Suppressor macrophage treated with lipopolysaccharide for 1 hour (primary cell): ENCODE measurements at places on chromosomes 3 and 15.

- no peak for DNase-seq
These were observed 24.2 kb upstream of the NEO1 start for GRCh38 chr15:73028031-73028430.

GRCh38 chr15:41980654-41981323 lies 8.4 kb upstream of the EHD4 start:
- DNase-seq: peak; percentile 31

DNA sequence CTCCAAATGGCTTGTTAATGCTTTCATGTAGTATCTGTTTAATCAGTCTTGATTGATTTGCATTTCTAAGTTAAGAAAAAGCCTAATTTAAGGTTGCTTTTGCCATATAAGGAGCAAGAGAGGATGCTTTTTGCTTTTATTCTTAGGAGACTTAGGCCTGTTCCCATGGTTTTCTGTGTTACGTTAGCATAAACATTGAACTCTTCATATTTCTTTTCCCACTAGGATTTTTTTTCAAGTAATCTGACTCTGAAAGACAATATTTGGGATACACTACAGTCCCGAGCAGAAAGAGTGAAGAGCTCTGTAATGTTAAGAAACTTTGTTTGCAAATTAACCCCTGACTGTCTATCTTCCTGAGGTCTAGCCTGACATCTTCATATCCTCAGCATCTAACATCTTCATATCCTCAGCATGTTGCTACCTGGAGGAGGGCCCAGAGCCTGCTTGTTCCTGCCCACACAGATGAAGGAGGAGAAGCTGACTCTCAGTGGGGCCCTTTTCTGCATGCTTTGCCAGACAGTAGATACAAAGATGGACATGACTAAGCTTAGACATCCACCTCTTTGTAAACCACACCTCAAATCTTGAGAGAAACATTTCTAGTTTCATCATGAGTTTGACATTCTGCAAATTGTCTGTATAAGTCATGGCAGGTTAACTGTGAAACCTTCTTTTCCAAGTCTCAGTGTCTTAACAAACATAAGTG lies 86.2 kb upstream of the COL6A5 start:
- no peak for DNase-seq

GRCh38 chr3:161275919-161276318 lies 54.8 kb downstream of the NMD3 start:
- DNase-seq: no peak

GRCh38 chr3:88235102-88235501 lies 85.3 kb downstream of the C3orf38 start:
- DNase-seq: no peak

- peak; percentile 50 for DNase-seq
These were observed 24.6 kb downstream of the CCR4 start for GRCh38 chr3:32975891-32976595.

GRCh38 chr3:188624828-188625227 lies 470.9 kb downstream of the LPP start:
- no peak for DNase-seq

GRCh38 chr15:79896131-79896633 lies 632 bp downstream of the MTHFS start:
- DNase-seq: no peak

DNA sequence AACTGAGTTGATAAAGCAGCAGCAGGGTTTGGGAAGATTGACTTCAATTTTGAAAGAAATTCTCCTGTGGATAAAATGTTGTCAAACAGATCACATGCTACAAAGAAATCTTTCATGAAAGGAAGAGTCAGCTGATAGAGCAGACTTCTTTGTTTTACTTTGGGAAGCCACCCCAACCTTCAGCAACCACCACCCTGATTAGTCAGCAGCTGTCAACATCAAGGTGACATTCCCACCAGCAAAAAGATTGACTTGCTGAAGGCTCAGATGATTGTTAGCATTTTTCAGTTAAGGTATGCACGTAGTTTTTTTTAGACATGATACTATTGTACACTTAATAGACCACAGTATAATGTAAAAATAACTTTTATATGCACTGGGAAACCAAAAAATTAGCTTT lies 87.6 kb upstream of the ACKR4 start:
- DNase-seq: no peak

DNA sequence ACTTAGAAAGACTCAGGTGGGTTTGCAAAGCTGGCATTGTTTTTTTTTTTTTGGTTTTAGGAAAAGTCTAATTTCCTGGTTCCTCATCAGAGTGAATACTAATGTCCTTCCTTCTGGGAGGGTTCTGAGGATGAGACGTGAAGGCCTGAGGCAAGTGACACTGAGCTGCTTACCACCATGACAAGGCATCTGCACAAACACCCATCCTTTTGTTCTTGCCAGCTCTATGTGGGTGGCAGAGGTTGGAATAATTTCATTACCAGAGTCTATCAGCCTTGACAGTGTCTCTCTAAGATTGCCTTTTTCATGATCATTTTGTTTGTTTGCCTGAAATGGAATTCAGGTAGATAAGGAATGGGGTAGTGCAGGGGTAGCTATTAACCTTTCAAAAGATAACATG lies 17.1 kb downstream of the RTP4 start:
- no peak for DNase-seq

GRCh38 chr3:120212505-120212904 lies 72.5 kb downstream of the GPR156 start:
- DNase-seq: peak; percentile 54

DNA sequence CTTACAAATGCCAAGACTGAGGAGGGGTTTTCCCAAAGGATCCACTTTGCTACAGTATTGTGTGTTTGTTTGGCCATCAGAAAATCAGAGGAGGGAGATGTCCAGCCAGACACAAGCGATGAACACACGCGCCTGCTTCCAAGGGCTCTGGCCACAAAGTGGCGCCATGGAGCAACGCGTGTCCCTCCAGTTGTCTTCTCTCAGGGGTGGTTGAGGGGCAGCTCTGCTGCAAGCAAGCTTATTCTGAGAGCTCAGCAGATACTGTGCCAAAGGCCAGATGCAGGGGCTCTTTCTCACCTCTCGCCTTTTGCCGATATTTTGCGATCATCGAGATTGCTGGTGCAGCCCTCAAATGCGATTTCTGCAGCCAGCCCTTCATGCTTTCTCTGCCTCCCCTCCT lies 88.9 kb upstream of the OSBPL11 start:
- DNase-seq: peak; percentile 11

DNA sequence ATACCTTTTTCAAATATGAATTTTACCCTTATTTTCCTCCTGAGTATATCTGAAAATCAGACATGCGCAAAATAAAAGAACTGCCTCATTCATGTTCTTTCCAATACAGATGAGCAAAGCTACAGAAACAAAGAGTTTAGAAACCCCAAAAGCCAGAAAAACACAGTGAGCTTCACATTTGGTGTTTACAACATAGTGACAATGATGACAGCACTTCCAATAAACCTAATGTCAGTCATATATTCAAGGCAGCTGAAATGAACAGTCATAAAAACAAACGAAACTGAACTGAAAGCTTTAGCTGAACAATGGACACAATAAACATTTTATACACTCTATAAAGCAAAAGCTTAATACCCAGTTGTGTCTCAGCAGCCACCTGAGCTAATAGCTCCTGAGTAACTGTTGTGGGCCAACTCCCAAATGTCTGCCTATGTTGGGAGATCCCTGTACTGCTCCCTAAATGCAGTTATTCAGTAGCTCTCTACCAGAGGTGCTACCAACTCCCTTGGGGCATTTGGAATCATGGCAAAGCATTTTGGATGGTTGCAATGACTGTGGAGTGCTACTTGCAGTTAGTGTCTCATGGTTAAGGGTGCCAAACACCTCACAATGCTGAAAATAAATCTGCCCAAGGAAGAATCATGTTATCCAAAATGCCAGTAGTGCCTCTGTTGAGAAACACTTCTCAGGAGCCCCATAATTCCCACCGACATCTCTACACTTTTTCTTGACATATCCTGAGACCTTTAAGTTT lies 131.5 kb downstream of the TGFBR2 start:
- DNase-seq: no peak

GRCh38 chr15:52680041-52680391 lies 828 bp upstream of the ATOSA start:
- DNase-seq: no peak

DNA sequence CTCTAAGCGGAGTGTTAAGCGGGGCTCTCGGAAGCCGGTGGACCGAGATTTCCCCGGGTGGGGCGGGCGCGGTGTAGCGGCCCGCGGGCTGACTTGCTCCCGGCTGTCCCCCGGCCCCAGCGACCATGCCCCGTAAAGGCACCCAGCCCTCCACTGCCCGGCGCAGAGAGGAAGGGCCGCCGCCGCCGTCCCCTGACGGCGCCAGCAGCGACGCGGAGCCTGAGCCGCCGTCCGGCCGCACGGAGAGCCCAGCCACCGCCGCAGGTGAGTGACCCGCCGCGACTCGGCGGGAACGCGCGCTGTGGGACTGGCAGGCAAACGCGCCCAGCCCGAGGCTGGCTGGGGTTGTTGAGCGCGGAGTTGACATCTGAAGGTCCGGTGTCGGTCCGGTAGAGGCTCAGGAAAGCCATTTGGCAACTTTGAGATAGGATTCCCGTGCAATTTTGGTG lies 1.3 kb downstream of the SMC4 start:
- DNase-seq: peak; percentile 45

- DNase-seq: no peak
These were observed 275.0 kb downstream of the ADAMTSL3 start for GRCh38 chr15:83928878-83929418.

DNA sequence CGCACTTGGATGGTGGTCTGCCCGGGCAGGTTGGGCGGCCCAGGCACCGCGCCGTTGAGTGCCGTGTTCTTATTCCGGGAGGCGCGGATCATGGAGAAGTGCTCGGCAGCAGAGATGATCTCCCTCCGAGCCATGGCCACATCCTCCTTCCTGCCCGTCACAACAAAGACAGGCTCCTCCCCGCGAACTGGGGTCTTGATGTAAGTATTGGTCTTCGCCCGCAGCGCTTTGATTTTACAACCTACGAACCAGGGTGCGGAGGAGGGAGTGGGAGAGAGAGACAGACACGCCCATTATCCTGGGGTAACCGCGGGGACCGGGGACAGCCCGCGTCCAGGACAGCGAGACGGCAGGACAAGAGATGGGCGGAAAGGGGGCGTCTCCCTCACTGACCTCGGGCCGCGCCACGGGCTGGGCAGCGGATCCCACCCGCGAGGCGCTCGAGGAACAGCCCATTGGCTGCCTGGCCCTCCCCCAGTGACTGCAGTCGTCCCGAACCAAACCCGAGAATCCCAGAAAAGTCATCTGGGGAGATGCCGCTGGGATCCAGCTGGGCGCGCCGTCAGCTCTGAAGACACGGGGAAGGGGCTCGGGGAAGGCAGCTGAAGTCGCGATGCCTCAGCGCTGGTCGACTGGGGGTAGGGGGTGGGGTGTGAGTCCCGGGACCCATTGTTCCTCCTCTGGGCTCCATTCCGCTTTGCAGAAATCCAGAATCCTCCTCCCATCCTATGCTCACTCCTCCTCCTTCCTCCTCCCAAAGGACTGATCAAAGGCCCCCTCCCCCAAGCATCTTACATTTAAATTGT lies 1.2 kb downstream of the MEX3B start:
- peak; percentile 45 for DNase-seq

DNA sequence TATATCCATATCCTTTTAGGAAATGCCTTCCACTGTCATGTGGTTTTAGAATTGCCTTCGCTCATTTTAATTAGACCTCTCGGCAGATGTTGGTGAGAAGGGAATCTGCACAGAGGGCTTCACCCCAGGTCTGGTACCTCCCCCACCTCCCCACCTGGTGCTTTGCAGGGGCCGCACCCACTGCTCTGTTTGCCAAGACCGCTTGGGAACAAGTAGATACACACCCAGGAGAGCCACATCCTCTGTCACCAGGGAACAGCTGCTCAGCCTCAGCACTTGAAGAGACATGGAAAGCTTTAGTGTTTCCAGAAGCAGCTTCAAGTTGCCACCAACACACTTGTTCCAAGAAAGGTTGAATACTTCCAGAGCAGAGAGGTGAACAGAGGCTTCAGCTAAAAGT lies 21.8 kb downstream of the LRRC31 start:
- DNase-seq: no peak

DNA sequence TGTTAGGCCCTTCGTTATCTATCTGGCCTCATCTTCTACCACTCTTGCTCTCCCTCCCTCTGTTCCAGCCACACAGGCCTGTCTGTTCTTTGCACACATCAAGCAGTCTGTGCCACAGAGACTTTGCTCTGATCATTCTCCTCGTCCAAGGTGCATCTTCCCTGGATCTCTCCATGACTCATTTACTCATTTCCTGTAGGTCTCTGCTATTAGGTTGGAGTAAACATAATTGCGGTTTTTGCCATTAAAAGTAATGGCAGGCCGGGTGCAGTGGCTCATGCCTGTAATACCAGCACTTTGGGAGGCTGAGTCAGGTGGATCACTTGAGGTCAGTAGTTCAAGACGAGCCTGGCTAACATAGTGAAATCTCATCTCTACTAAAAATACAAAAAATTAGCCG lies 9.5 kb upstream of the C3orf49 start:
- DNase-seq: no peak

DNA sequence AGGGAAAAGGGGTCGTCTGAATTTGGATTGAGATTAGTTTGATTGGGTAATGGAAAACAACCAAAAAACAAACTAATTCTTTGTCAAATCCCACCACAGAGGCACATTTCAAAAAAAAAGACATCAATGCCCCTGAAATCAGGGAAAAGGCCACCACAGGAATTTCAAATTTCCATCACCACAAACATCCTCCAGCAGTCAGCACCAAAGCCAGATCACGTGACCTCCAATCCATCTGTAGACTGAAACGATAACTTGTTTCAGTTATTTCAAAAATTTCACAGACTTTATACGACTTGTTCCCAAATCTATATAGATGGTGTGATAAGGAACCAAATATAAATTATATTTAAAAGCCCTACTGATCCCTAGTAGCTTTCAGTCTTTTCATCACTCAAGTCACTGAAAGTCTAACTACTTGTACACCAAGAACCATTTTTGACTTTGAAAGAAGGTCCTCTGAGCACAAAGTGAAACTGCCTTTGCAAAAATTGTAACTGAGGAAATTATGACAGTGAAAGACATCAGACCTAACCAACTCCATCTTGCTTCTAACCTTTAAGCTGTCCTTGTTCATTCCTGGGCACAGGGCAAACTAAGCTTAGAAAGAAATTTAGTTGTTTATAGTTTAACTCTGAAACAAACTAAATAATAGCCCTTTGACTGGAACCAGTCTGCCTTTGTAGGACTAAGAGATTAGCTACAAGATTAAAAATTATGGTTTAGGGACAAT lies 48.1 kb upstream of the PLCL2 start:
- DNase-seq: no peak

GRCh38 chr3:172179680-172180399 lies 140.5 kb downstream of the FNDC3B start:
- peak; percentile 75 for DNase-seq

DNA sequence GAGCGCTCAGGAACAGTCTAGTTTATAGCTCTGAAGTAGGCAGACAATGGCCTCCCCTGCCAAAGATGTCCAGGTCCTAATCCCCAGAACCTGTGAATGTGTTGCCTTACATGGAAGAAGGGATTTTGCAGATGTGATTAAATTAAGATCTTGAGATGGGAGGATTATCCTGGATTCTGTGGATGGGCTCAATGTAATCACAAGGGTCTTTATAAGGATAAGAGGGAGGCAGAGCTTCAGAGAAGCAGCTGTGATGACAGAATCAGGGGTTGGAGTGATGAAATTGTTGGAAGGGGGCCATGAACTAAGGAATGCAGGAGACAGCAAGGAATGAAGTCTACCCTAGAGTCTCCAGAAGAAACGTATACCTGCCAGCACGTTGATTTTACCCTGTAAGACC lies 14.0 kb upstream of the GK5 start:
- no peak for DNase-seq
